ACHN (cell line): ENCODE measurements at places on chromosomes 3 and 15.

DNA sequence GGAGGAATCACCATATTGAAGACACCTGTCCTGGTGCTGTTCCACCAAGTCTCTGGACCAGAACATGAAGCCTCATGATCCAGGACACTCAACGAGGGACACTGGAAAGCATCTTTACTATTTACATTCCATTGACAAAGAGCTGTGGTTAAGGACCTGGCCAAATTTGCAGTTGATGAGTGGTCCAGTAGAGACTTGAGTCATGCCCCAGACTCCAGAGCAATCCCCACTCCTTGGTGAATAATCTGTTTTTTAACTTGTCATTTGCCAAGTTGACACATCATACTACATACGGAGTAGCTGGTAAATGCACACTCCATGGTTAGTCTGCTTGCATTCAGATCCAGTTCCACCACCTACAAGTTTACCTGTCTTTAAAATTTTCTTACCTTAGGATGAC lies 1.2 kb upstream of the COL6A6 start:
- no peak for DNase-seq

DNA sequence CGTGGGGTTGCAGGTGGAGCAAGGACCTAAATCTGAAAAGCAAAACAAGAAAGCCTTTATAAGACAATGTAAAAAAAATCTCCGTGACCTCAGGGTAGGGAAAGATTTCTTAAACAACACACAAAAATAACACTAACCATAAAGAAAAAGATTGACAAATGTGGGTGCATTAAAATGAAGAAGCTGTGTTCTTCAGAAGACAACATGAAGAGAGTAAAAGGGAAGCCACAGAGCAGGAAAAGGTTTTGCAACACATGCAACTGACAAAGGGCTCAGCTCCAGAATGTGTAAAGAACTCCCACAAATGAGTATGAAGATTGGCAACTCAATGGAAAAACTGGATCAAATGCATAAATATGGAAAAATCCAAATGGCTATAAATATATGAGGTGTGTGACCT lies 74.2 kb downstream of the MAGEF1 start:
- DNase-seq: no peak

GRCh38 chr15:29054171-29055045 lies 168.6 kb downstream of the APBA2 start:
- DNase-seq: no peak

GRCh38 chr3:43246976-43247375 lies 39.4 kb upstream of the SNRK start:
- no peak for DNase-seq

DNA sequence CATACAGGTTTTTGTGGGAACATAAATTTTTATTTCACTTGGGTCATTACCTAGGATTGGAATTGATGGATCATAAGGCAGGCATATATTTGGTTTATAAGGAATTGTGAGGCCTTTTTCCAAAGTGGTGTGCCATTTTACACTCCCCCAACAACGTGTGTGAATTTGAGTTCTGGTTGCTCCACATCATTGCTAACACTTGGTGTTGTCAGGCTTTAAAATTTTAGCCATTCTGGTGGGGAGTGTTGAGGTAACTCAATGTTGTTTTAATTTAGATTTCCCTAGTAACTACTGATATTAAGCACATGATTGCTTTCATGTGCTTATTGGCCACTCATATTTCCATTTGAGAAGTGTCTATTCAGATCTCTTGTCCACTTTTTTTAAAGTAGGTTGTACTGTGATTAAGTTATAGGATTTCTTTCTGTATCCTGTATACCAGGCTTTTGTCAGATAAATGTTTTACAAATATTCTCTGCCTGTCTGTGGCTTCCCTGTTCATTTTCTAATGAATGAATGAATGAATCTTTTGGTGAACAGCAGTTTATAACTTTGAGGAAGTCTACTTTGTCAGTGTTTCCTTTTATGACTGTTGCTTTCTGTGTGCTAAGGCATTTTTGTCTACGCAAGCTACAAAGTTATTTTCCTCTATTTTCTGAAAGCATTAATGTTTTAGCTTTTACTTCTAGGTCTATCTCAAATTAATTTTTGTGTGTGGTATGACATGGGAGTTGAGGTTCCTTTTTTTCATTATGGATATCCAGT lies 17.9 kb upstream of the NR2C2 start:
- no peak for DNase-seq

DNA sequence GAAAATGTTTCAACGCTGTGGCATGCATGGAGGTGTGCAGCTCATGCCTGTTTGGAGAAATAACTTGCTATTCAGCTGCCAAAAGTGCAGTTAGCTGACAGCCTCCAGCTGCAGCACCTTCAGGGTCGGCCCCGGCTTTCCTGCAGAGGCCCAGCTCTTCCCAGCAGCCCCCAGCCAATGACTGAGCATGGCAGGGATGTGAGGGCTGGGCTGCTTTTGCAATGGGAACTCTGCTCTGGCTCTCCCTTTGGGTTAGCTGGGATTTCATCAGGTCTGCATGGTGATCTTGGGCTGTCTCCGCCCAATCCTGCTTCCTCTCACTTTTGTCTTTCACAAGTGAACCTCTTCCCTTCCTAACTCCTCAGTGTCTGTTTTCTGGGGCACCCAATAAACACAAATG lies 396.6 kb downstream of the EPHB1 start:
- no peak for DNase-seq

DNA sequence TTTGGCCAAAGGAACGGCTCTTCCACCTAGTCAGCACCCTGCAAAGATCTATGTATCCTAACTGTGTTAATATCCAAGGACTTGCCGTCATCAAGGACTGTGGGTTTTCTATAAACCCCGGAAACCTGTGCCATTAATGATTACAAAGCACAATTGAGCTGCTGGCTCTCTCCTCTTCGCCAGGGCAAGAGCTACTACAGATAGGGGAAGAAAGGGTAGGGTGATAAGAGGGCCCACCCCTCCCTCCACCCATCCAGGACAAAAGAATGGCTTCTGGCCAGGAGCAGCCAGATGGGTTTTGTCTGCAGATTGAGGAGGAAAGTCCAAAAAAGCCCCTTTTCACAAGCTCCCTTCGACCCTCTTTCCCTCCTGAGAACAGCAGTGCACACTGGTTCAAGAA lies 9.9 kb downstream of the RFT1 start:
- DNase-seq: no peak

DNA sequence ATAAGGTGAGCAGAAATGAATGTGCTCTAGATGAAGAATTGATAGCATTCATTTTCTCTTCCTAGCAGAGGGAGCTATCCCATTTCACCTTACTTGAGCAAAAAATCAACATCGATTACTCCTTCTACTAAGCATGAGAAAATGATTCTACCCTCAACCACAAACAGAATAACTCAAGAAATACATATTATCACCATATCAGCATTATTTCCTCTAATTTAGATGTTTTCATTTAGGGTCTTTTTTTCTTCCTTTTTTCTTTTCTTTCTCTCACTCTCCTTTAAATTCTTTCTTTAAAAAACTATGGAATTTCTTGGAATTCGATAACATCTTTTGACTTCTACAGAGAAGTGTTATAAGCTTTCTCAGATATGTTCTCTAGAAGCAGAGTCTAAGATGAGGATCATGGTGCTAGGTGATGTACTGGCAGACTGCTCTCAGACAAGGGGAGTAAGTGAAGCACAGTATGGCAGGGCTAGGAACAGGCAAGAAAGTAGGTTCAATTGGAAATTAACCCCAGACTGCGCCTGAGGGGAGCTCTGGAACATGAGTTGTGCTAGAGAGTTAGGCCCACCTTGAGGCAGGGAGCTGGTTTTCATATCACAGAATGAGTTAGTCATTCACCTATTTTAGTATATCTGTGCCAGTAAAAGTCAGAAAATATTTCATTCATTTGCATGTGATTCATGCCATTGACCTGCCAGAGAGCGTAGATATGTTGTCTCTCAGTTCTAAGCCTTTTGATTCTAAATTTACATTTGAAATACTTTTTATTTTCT lies 279.2 kb upstream of the KCNH8 start:
- DNase-seq: no peak

DNA sequence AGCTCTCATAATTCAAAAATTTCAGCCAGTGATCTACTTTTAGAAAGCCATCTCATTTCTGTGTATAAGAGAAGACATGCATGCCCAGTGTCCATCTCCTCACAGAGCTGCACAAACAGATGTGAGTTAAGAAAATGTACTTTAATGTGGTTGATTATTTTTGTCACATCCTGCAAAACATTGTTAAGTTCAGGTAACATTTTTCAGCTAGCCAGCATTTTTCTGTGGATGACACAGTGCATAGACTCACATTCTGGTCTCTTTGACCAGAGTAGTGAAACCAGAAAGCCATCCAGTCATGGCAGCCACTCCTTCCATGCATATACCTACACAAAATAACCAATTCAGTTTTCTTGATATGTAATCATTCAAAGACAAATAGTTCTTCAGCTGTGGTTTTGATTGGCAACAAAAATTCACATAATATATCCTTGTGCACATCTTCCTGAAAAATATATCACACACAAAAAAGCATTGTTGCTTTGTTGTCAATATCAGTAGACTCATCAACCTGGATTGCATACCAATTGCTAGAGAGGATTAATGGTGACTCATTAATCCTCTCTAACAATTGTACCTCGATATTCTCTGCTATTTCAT lies 2.1 kb upstream of the PLSCR1 start:
- no peak for DNase-seq
